ENCODE measurements at places on chromosomes 7 and 10.

GRCh38 chr10:74898201-74898976 is 72.0 kb downstream of the KAT6B start:
- no peak for DNase-seq

DNA sequence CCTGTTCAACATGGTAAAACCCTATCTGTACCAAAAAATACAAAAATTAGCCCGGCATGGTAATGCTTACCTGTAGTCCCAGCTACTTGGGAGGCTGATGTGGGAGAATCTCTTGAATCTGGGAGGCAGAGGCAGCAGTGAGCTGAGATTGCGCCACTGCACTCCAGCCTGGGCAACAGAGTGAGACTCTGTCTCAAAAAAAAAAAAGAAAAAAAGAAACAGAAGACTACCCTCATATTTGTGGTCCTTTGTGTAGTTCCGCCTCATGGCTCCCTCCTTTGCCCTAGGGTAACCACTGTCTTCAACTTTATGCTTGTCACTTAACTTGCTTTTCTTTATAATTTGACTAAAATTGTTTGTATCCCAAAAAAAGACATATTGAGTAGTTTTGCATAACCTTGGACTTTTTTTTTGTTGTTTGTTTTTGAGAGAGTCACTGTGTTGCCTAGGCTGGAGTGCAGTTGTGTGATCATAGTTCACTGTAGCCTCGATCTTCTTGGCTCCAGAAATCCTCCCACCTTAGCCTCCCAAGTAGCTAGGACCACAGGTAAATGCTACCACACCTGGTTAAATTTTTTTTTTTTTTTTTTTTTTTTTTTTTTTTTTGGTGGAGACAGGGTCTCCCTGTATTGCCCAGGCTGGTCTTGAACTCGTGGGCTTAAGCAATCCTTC is 3.7 kb downstream of the ZNF487 start:
- no peak for DNase-seq

- DNase-seq, result peak; percentile 82
Observed at GRCh38 chr7:157011333-157012112, 1.1 kb upstream of the MNX1 start.

DNA sequence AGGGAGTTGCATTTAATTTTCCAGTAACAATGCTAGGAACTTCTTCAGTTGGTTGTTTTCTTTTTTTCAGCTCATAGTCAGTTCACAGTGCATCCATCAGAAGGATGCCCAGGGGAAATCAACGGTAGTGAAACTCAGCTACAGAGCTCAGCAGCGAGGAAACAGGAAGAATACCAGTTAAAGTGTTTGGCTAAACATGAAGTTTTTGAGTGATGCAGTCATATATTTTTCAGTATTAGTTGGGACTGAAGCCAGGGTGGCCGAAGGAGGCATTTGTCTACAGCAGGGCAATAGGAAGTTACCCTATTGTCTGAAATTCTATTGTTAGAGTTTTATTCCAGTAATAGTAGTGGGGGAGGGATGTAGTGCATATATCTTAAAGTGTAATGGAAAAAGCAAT is 45.3 kb upstream of the MALRD1 start:
- DNase-seq, result no peak

DNA sequence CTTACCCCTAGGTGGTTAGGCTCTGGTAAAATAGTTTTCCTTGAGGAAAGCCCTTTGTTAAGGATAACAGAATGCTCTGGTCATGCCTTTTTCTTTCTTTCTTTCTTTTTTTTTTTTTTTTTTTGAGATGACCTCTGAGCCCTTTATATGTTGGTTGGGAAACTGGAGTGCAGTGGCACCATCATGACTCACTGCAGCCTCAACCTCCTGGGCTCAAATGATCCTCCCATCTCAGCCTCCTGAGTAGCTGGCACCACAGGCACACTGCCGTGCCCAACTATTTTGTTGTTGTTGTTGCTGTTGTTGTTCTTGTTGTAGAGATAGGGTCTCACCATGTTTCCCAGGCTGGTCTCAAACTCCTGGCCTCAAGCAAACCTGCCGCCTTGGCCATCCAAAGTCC is 27.4 kb downstream of the NACAD start:
- no peak for DNase-seq

- DNase-seq, result no peak
Observed at GRCh38 chr10:90906596-90906995, 14.3 kb downstream of the ANKRD1 start.

- DNase-seq, result no peak
Observed at GRCh38 chr10:49585387-49585786, 24.7 kb upstream of the SLC18A3 start.

DNA sequence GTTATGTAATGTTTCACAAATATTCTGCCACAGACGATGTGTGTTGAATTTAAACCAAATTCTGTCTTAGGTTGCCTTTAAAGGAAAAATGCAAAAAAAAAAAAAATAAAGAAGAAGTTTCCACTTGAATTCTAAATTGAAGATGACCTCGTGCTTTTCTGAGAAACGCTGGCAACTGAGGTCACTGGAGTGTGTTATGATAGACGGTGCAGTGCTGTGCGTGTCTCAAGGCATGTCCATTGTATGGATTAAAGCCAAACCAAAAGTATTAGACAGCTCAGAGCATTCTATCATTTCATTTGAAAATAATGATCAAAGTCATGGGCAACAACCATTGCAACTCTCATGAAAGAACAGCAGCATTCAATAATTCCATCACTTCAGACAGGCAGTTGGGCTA is 483.9 kb downstream of the GRM8 start:
- no peak for DNase-seq

DNA sequence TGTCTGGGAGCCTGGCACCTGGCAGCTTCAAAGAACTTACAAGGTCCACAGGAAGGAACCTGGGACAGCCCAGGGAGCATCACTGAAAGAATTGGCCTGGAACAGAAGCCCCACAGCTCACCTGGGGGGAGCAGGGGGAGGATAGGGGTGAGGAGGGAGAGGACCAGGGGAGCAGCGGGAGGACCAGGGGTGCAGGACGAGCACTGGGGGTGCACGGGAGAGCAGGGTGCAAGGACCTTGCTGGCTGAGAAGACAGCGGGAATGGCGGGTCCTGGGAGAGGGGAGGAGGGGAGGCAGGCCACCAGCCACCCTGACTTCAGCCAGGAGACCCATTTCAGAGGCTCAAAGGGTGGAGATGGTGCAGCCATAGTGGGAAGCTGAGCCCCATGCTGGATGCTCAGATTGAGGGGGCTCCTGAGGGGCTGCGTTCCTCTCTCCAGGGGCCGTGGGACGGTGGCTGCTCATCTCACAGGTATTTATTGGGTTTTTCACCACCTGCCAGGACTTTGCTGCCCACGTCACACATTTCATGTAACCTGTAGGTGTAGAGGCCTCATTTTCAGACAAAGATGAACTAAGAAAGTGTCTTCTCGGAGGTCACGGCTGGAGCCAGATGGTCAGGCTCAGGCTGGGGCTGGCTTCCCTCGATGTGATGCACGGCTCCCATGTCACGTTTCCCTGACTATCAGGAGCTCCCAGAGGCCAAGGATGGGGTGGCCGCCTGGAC is 110.1 kb downstream of the WDR37 start:
- no peak for DNase-seq

DNA sequence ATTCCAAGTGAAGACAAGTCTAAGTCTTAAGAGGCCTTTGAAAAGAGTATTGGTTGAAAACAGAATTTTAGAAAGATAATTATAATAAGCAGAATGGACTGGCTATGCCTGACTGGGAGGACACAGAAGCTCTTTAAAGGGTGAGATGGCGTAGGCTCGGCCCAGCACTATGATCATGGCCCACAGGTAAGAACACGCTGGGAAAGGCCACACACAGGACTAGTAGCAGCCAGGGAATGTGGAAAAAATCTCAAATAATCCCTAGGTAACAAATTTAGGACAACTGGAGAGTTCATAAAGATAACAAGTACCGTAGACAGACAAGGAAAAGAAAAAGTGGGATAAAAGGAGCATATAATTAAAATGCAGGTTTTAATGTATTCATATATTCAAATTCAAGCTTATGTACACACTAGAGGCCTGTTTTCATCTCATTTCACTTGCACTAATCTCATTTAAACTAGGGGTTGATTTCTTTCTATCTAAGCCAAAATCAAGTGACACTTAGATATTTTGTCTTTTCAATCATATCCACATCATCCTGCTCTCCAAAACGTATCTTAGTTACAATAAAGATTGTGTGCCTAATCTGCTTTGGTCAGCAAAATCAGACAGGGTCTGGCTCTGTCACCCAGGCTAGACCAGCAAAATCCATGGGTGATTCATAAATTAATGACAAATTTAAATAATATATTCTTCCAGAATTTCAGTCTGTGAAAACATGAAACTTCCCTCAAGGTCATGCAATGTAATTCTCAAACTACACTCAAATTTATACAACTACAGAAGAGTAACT is 53.0 kb downstream of the EZH2 start:
- no peak for DNase-seq

DNA sequence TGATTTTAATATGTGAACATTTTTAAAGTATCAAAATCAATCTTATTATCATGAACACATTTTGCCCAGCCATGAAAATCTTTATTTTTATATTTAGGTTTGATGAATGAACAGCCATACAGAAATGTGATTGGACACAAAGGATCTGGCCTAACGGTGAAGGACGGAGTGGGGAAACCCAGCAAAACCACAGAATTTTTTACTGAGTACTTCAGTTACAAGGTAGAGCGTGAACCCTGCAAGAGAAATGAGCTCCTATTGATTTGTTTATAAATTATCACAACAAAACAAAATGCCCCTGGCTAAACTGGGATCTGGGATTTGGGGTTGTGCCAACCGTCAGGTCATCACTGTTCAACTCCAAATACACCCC is 118.8 kb downstream of the JAZF1 start:
- no peak for DNase-seq

- DNase-seq, result no peak
Observed at GRCh38 chr7:2477447-2478398, 1.5 kb upstream of the GRIFIN start.

DNA sequence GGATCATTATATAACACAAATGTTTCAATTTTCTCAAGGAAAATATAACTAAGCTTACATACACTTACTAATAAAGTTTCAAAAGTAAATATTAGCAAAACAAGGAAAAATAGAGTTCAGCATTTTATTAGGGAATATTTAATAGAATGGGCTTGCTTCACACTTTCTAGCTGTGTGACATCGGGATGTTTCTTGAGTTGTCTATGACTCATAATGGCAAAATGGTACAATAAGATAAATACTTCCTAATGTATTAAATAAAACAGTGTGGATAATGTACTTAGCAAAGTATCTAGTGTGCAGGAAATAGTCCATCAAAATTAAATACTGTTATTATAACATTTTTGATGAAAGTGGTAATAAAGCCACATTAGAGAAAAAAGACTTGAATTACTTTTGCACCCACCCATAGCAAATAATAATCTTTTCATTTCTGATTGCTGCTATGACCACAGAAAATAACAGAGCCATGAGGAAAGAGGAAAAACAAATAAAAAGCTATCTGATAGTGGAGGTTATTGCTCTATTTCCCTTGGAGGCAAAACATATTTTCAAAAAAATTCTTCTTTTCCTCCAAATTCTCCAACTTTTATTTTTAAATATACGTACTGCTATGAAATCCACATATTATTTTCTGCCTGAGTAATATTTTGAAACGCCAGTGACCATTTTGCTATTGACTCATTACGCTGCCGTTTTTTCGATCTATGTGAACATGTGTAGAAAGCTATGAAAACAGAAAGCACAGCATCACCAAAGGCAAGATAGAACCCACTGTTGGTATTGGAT is 272.9 kb upstream of the KLF6 start:
- peak; percentile 2 for DNase-seq

- DNase-seq, result no peak
Observed at GRCh38 chr7:32774541-32774951, 117.0 kb downstream of the KBTBD2 start.

DNA sequence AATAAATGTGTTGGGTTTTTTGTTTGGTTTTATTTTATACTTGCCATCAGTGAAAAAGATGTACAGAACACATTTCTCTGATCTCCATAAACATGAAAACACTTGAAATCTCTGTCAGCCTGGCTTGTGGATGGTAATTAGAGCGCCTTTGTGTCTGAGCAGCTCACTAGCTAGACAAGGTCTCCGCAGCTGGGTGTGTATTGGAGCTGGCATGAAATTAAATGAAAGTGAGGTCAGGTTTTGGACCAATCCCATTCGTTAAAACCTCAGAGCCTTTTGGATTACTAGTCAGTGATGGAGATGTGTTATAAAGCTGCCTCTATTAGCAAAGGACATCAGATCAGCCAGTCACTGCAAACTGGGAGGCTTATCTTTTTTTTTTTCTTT is 2.7 kb downstream of the FRAT1 start:
- no peak for DNase-seq

All from NCI-H748 treated with DMSO at 0.1 percent for 48 hours (cell line).